ENCODE measurements at places on chromosomes 4 and X.

GRCh38 chrX:38431525-38431924 is 79.1 kb downstream of the OTC start:
- DNase-seq = no peak

DNA sequence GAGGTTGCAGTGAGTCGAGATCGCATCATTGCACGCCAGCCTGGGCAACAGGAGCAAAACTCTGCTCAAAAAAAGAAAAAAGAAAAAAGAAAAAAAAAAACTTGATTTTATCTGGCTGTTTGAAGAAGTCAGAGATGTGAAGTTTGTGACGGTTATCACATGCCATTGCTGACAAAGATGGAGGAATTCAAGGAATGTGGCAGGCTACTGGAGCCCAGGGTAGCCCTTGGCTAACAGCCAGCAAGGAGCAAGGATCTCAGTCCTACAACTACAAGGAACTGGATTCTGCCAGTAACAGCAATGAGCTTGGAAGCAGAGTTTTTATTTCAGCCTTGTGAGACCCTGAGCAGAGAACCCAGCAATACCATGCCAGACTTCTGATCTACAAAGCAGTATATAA is 24.3 kb upstream of the TET2 start:
- no peak for DNase-seq

- DNase-seq = no peak
These were observed 143.7 kb upstream of the ANK2 start for GRCh38 chr4:112905728-112906127.

DNA sequence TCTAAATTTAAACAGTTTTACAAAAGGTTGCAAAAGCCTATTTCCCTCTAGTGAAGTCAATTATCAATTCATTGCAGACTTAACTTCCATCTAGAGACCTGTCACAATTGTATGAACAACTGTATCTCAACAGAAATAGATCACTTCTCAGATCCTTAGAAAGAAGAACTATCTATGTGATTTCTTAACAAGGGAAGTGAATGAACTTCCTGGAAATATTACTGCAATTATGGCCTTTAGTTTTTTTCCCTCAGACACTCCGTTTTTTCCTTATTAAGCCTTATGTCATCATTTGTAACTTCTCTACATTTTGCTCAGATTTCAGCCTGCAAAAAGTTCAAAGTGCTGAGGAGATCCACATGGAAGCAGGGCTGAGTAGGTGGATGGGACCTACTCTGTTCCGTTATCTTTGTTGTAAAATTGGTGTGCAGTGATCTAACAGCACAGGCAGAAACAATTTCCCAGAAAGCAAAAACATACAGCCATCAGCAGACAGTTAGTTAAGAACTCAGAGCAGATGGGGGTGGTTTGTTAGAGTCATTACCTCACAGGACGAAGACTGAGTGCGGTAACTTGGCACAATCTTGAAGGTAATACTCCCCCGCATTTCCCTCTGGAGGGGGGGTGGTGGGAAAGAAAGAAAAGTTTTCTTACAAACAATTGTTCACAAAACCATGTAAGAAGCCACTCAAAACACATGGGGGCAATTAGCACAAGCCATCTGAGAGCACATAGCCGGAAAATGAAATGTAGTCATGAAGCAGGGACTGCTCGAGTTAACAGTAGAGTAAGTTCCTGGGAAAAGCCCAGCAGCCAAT is 112.3 kb downstream of the NYX start:
- no peak for DNase-seq

DNA sequence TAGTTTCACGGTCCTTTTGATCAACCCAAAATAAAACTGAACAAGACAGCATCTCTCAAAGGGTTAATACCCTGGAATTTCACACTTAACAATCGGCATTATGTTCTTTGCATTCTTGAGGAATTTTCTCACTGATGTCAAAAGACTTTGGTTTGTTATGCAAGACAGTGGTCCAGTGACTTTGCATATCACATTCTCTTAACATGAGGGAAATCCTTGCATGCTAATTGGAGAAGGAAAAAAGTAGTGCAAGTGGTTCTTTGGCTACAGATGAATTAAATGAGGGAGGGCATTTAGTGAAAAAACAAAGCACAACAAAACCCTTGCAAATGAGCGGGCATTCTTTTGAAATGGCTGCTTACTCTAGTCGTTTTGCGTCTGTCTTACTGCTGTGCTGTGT is 105.1 kb upstream of the LIMCH1 start:
- no peak for DNase-seq

DNA sequence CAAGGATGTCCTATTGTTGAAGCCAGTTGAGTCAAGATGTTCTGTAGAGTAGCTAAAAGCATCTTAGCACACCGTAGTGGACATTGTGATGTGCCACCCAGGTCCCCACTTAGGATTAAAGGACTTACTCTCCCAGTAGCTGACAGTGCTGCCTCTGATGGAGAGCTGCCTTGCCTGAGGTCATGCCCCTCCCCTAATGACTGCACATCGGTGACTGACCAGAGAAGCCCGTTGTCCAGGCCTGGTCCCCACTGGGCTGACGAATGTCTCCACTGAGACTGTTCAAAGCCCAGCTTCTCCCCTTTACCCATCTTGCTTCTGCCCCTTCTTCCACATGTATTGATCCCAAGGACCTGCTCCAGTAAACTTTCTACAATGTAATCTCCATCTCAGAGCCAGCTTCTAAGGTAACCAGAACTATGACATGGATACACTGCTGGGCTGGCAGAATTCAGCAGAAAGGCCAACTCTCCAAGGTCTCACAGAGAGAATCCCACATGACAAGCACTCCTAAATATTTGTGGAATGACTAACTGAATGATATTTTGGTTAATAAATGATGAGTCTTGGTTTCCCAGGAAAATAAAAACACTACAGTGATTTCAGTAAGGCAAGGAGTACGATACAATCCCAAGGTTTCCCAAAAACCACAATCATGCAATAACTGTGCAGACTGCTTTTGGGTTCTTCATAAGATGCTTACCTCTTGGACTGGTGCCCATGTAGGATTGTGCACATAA is 82.4 kb upstream of the TMEM150C start:
- DNase-seq = no peak

- DNase-seq = no peak
These were observed 24.1 kb downstream of the CT45A1 start for GRCh38 chrX:135737366-135738071.

GRCh38 chr4:1570291-1571164 is 113.6 kb downstream of the FAM53A start:
- no peak for DNase-seq

DNA sequence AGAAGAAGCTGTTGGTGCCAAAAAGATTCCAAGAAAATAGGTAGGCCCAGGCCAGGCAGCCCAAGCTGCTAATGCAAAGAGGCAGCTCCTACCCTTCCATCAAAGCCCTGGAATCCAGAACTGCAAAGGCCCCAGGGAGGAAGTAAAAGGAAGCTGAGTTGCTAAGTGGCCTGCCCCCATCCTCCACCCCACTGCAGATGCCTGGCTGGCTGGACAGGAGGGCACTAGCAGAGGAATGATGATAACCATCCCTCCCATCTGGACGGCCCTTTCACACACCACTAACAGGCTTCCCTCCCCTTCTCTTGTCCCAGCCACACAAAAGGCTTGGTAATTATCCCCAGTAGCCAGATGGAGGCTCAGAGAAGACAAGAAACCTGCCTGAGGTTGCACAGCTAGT is 32.4 kb upstream of the PJA1 start:
- DNase-seq = no peak

GRCh38 chr4:180541678-180542077 is 1701.5 kb upstream of the TENM3 start:
- DNase-seq = no peak

GRCh38 chr4:5510504-5510903 is 197.9 kb downstream of the EVC2 start:
- no peak for DNase-seq

DNA sequence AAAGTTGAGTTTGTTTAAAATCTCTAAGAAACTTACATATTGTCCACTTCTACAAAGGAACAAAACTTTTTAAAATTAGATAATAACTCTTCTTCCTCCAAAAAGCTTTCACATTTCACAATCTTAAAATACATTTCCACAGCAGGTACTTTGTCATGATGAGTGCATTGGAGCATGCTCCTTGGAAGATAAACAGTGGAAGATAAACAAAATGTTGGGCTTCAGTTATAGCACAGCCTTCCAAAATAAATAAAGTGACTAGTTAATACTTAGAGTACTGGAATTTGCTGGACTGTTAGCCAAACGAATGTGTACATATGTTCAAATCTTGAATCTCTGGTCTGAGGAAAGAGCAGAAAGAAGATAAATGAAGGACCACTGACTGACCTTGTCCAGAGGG is 54.9 kb upstream of the PDE5A start:
- DNase-seq = no peak

DNA sequence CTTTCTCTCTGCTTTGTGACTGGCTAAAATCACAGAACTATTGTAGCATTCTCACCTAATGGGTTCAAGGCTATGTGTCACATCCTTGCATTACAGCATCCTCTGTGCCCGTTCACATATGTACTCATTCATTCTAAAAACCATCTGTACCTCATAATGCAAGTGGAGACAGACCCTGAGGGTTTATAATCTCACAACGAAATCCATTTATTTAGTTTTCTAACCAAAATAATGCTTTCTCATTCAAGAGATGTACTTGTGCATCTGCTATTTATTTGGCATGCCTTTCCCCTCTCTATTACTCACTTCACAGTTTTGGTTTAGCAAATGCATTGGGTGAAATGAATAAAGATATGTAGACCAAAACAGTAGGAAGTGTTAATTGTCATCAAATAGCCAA is 261.5 kb downstream of the DCHS2 start:
- no peak for DNase-seq

GRCh38 chr4:121597346-121597934 is 99.3 kb downstream of the ANXA5 start:
- no peak for DNase-seq

DNA sequence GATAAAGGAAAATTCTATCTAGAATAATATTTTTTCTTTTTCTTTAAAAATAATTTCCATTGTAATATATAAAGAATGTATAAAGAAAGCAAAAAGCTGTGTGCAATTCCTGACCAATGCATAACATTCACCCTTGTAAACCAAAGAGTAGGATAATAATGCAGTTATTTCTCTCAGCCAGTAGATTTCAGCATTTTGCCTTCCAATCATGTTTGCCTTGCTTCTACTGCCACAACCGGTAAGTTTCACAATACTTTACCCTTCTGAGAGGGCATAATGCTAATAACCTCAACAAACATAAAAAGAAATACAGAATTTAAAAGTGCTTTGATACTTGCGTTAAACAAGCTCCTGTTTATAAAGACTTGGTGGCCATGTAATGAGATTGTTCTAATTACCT is 59.9 kb downstream of the CHIC2 start:
- DNase-seq = no peak

GRCh38 chr4:153393397-153393796 is 48.9 kb downstream of the MND1 start:
- no peak for DNase-seq

- DNase-seq = no peak
These were observed 39.8 kb upstream of the BRS3 start for GRCh38 chrX:136447968-136448367.

DNA sequence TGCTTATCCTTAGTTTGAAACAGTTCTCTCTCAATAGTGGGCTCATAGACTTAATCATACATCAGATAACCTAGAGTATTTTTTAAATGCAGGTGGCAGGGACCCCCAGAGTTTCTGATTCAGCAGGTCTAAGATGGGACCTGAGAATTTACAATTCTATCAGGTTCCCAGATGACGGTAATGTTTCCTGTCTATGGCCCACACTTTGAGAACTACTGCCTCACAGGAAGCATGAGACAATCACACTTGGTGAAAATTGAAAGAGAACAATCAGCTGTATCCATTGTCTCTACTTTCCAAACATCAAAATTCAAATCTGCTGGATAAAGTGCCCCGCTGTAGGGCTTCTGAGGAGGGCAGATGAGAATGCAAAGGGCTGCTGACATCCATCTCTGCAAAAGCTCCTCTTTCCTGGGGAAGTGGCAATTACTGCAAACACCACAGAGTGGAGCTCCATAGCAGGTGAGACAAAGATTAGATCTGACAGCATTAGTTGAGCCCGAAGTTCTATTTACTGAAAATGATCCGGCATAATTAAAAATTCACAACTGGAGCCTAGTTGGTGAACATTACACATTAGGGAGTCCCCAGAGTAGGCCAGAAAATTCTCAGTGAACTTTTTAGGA is 187.8 kb upstream of the MBNL3 start:
- DNase-seq = no peak

Data from stimulated activated CD4-positive, alpha-beta T cell treated with anti-CD3 and anti-CD28 coated beads, Interleukin-12 subunit alpha, Interleukin-12 subunit beta, amount 100 ng/mL, for 24 hours (primary cell).